Esophagus squamous epithelium (tissue), 5 donors: ENCODE measurements at places on chromosomes 11 and 22.

DNA sequence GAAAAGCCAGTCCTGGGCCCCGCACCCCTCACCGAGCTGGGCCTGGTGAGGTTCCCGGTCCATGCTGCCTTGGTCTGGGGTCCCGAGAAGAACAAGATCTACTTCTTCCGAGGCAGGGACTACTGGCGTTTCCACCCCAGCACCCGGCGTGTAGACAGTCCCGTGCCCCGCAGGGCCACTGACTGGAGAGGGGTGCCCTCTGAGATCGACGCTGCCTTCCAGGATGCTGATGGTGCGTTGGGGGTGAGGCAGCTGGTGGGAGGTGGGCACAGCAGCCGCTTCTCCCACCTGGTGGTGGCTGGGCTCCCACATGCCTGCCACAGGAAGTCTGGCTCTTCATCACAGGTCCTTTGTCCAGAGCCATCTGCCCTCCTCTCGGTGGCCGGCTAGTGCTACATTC lies 4.5 kb upstream of the SMARCB1 start:
- DNase-seq: no peak

- no peak for DNase-seq
These were observed 42.7 kb downstream of the LGR4 start for GRCh38 chr11:27429761-27430393.

DNA sequence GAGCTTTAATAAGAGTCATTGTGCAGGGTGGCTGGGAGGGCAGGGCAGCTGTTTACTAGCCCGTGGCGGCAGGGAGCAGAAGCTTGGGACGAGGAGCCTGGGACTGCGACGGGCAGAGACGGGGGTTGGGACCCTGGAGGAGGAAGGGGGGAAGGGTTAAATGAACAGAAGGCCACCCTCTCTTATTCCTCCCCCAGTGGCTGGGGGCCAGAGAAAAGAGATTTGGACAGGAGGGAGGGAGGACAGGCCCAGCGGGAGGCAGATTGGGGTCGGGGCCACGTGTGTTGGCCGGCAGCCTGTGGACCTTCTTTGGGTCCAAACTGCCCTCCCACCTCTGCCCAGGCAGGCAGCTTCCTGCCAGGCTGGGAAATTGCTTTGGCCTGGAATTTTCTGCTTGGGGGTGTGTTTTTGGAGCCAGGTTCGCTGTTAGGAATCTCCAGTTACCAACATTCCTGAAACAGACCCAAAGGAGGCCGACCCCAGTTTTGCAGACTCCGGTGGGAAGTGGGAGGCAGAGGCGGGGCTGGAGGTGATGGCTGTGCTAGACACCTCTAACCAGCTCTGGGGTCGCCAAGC lies 50.2 kb downstream of the APOL3 start:
- DNase-seq: no peak

DNA sequence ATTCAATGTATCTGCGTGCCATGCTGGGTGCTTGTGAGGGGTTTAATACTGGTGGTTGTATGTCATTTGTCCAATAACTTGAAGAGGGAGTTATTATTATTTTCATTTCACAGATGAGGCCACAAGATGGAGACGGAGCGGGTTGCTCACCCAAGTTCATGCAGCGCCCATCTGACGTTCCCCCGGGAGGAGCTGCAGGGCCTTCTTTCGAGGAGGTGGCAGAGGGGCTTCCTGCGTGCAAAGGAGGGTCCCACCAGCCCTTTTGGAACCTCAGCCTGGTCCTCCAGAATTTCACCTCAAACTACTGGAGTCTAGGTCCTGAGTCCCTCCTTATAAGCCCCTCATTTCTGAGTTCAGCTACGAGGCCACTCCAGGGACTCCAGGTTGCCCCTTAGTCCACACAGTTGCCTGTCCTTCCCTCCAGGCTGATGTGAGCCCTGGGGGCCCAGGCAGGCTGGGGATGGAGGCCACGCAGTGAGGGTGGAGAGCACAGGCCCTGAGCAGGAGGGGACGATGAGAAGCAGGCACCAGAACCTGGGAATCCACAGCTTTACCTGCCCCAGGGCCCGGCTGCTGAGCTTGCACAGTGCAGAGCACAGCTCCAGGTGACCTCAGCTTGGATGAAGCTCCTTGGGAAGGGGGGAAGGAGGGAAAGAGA lies 2.9 kb upstream of the VSIG10L2 start:
- DNase-seq: no peak

DNA sequence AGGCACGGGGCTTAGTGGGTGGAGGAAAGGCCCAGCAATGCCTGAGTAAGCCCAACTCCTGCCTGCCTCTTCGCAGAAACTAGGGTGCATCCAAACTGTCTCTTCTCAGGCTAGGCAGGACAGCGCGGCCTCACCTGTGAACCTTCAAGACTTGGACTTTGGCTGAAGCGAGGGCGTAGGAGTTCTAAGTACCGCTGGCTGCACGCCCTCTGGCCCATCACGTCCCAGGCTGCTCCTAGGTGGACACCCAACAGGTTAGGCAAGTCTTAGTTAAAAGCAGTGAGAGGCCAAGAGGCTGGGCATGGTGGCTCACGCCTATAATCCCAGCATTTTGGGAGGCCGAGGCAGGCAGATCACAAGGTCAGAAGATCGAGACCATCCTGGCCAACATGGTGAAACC lies 1.8 kb upstream of the DDB2 start:
- DNase-seq: no peak

GRCh38 chr22:22099833-22100812 lies 117.5 kb upstream of the TOP3B start:
- no peak for DNase-seq

- no peak for DNase-seq
These were observed 1007.7 kb downstream of the BRD1 start for GRCh38 chr22:48819961-48820360.

GRCh38 chr11:55503449-55503848 lies 50.8 kb upstream of the OR4C15 start:
- no peak for DNase-seq

DNA sequence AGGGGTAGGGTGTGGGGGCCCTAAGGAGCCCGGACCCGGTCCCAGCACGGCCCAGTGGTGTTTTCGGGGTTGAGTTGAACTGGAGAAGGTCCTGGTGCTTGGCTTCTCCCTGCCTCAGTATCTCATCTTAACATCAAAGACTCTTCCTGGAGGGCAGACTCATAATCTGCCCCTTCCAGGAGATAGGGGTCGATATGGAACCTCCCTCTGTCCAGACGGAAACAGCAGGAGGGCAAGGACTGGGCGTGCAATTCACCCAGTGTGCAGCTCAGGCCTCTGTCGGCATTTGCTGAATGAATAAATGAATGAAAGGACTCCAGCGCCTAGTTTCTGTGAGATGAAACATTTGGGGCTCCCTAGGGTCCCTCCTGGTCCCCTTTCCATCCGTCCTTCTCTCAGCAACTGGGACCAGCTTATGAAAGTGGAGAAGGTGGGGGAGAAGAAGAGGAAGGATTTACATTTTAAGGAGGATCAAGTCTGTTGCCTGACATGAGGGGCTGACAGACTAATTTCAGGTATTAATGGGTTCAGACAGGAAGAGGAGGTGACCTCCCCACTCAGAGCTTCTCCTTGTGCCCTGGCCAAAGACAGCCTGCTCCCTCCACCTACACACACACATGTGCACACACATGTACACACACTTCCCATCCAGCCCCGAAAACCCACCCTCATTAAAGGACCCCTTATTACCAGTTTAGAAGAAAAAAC lies 1.1 kb upstream of the SHISA8 start:
- no peak for DNase-seq

GRCh38 chr11:123426789-123427188 lies 3.3 kb upstream of the GRAMD1B start:
- no peak for DNase-seq

GRCh38 chr11:72338741-72339140 lies 94.8 kb upstream of the PHOX2A start:
- DNase-seq: no peak

GRCh38 chr11:76596652-76597051 lies 73.9 kb downstream of the LRRC32 start:
- DNase-seq: no peak

- no peak for DNase-seq
These were observed 67.1 kb downstream of the PARVB start for GRCh38 chr22:44091021-44091721.

- DNase-seq: no peak
These were observed at the start of gene NLRP10 for GRCh38 chr11:7965386-7965785. NLRP10 (minus strand) TSS chr11:7965447; CDS start chr11:7963495, 1,952 bp downstream.

- DNase-seq: no peak
These were observed 494.7 kb downstream of the INSC start for GRCh38 chr11:15609445-15609844.

GRCh38 chr22:38034278-38034882 lies 22.8 kb upstream of the PICK1 start:
- no peak for DNase-seq

DNA sequence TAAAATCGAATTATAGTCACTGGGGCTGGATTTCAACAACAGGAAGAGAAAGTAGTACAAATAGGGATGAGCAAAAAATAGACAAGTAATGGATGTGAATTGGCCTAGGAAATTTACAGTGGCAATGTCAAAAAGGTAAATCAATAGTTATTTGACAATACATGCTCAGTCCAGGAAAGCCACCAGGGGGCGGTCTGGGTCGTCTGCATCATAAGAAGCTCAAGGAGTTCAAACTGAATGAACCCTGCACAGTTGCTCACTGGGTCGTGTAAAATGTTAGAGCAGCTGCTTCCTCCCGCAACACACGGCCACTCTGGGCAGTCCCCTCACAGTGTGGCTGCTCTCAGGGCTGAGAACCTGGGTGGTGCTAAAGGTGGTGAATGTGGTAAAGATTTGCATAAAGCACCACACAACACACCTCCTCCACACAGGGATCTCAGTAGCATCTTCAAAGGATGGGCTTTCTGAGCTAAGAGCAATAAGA lies 85.9 kb downstream of the ZNF280B start:
- DNase-seq: peak; percentile 40

DNA sequence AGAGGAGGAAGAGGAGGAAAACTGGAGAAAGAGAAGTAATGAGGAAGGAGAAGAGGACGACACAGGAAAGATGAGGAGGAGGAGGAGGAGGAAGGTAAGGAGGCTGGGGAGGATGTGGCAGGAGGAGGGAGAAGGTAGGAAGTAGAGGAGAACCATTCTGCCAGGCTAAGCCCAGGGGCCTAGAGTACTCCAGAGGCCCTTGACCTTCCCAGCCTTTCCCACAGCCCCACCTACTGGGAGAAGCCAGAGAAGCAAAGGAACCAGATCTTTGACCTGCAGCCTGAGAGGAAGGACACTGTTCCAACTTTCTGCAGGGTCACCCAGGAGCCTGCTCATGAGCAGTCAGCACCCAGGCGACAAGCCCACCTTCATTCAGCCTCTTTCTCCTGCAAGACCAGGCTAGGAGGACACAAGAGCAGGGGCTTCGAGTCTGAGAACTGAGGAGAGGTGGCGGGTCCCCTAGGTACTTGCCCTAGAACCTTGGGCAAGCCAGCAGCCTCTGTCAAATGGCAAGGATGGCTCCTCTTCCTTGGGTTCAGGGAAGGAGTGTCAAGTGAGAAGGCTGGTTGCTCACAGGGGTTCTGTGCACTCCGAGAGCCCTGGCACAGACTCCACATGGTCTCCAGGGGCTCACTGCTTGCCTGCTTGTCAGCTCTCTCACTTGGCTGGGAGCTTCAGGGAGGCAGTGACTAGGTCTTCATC lies 27.9 kb upstream of the OAF start:
- DNase-seq: no peak

GRCh38 chr11:2566223-2567025 lies 121.6 kb downstream of the KCNQ1 start:
- DNase-seq: no peak

DNA sequence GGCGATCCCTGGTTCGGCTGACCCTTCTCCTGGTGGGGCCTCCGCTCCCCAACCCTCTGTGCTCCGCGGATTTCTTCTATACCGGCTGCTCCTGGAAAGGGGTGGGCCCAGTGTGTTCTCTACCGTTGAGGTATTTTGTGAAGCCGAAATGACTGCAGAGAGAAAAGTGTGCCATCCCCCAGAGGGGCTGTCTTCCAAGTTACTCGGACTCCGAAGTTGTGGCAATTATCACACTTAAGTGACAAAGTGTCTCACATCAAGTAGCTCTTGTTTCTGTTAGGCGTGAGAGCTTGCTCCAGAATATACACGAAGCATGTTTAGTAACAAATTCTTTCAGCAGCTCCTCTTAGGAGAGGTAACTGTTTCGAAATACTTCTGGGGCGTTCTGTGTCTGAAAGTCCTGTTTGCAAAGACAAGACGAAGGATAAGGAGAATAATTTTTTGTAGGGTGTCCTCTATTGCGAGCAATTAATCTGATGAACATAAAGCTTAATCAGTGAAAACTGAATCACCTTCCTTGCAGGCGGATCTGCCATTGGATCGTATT lies 434 bp downstream of the XPNPEP3 start:
- no peak for DNase-seq
